Stimulated activated CD4-positive, alpha-beta T cell treated with anti-CD3 and anti-CD28 coated beads, Interleukin-15, amount 100 ng/mL, for 1 hour (primary cell): ENCODE measurements at places on chromosomes 6 and 20.

- DNase-seq, result no peak
Observed at GRCh38 chr6:167739721-167740475, 86.8 kb upstream of the AFDN start.

DNA sequence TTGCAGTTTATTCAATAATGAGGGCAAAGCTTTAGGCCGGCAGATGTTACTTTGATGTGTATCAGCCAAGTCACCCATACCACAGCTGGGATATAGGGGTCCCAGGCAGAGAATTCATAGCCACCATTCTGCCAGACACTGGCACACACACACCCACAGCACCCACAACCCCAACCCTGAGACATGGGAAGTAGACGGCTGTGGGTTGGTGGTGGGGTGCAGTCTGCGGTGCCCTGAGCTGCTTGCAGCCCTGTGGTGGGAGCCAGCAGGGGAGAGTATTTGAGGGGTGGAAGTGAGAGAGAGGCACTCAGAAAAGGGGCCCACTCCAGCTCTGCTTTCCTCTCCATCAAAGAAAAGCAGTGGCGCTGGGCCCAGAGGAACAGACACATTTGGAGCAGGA lies 125.3 kb downstream of the FOXO3 start:
- no peak for DNase-seq

GRCh38 chr6:7165002-7165889 lies 57.5 kb downstream of the RREB1 start:
- DNase-seq, result no peak

- no peak for DNase-seq
Observed at GRCh38 chr20:15060265-15061060, 723.1 kb upstream of the FLRT3 start.

DNA sequence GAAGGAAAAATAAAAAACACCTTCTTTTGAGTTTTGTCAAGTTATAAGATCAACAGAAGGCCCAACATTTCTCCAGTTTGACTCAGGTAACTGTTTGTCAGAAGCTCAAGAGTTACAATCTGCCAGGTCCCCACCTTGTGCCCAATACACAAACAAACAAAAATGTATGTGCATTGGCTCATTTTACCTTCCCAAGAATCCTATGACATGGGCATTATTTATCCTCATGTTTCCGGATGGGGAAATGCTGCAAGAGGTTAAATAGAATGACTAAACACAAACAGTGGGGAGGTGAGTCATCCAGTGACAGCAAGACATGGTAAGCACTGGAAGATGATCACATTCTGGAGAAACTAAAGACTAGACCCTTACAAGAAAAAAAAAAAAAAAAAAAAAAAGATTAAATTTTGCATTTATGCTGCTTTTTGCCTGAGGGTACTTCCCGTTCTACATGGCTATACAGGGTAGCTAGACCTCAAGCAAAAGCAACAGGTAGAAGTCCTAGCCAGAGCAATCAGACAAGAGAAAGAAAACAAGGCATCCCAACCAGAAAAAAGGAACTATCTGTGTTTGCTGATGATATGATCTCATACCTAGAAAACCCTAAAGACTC lies 23.6 kb upstream of the ANKRD60 start:
- no peak for DNase-seq

DNA sequence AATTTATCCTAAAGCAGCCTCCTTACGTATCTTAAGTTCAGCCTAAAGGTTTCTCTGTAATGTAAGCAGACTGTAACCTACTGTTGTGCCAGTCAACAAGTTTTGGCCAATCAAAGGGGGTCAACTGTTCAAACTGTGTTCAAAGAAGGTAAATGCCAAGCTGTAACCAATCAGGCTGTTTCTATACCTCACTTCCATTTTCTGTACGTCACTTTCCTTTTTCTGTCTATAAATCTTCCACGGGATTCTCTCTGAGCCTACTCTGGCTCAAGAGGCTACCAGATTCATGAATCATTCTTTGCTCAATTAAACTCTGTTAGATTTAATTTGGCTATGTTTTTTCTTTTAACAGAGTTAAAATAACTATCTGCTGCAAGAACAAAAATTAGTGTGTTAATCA lies 5.1 kb upstream of the CALHM6 start:
- DNase-seq, result no peak

GRCh38 chr6:158122048-158122447 lies 46.0 kb downstream of the SERAC1 start:
- DNase-seq, result no peak

GRCh38 chr6:128487055-128487454 lies 33.3 kb downstream of the PTPRK start:
- no peak for DNase-seq

- DNase-seq, result no peak
Observed at GRCh38 chr6:43219119-43219518, 10.2 kb downstream of the DNPH1 start.

DNA sequence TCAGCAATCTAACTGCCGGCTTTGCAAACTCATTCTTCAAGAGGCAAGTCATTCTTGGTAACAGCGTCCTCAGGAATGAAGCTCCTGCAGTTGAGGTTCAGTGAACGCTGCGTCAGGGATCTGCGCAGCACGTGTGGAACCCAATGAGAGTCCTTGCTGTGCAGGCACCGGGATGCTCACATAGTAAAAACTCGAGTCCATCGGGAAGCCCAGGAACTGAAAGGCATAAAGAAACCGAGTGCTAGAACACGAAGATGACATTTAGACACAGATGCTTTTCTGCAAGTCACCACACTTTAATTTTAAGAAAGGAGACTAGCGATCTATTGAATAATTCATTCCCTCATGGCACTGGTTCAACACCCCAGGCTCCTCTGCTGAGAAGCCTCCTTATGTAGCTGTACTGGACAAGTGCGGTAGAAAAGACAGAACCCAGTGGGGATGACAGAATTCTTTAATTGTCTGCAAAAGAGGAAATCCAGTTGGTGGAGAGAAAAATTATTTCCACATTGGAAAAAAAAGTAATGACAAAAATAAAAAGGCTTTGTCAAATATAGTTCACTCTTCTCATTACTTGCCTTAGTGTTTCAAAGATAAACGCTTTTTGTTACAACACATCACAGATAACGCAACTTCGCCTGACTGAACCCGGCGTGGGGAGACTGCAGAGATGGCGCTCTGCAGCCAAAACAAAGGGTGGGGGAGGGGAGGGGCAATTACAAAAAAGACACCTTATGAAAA lies 1.9 kb upstream of the AFDN start:
- no peak for DNase-seq

DNA sequence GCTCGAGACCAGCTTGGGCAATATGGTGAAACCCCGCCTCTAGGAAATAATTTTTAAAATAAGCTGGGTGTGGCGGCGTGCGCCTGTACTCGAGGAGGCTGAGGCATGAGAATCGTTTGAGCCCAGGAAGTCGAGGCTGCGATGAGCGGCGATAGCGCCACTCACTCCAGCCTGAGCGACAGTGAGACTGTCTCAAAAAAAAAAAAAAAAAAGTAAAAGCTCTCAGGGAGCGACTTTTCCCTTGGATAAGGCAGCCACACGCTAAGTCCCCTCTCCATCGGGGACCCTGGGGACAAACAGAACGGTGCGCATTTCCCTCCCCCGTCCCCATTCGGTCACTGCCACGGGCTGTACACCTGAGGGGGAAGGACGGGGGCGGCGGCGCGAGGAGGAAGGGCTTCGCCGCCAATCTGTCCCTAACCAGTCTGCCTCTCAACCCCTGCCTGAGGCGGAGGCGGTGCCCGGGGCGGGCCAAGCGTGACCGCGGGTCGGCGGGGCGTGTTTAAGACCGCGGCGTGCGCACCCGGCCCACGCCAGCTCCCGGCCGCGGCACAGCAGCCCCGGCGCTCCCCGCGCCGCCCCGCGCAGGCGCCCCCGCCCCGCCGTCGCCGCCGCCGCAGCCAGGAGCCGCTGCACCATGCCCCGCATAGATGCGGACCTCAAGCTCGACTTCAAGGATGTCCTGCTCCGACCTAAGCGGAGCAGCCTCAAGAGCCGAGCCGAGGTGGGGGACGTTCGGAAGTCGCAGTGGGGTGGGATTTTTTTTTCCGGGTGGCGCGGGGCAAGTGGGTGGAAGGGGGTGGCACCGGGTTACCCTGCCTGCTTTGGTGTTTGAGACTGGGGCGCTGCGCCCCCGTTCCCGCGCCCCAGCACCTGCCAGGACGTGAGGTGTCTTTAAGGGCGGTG lies at the start of gene GMPR:
Gene GMPR, plus strand, starts transcription at position 531 of the 906 bp plus-strand sequence. Its CDS starts 107 bp downstream, at position 638.
- peak; percentile 61 for DNase-seq

GRCh38 chr20:22204801-22205200 lies 379.6 kb downstream of the FOXA2 start:
- no peak for DNase-seq

DNA sequence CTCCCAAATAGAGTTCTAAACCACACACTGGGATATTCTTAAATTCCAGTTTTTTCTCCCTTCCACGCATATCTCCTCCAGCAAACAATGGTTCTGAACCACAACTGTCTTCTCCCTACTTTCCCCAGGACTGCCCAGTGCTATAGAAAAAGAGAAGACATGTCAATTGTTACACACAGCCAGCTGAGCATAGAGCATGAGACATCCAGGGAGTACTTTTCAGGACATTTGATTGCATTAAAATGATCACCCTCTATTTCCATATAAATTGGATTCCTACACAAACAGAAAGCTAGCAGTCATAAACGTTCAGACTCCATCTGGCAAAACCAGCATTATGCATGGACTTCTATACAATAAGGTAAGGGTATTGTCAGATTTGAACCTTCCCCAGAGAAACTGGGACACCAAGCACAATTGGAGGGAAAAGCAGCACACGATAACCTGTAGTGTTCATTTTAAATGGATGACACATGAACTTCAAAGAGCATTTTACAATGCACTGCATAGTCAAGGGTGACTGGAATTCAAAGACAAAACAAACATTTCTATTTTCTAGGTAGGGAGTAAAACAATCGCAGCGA lies 93.1 kb upstream of the HEY2 start:
- DNase-seq, result no peak

DNA sequence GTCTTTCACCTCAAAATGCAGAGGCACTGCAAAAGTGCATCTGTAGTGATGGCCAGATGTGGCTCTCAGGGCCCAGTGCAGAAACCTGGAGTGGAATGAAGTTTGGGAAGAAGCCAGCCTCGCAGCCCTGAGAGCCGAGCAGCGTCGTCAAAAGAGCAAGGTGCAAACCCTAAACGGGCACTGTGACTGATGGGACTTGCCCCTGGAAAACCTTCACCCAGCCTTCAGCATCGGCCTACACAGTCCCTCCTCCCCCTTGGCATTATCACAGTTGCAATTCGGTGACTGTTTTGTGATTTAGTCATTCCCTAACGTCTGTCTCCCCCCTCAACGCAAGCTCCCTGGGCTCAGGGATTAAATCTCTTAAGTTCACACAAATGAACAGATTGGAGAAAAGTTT lies 38.6 kb downstream of the TAF4 start:
- no peak for DNase-seq

GRCh38 chr6:30544666-30545272 lies 11.5 kb downstream of the GNL1 start:
- no peak for DNase-seq

DNA sequence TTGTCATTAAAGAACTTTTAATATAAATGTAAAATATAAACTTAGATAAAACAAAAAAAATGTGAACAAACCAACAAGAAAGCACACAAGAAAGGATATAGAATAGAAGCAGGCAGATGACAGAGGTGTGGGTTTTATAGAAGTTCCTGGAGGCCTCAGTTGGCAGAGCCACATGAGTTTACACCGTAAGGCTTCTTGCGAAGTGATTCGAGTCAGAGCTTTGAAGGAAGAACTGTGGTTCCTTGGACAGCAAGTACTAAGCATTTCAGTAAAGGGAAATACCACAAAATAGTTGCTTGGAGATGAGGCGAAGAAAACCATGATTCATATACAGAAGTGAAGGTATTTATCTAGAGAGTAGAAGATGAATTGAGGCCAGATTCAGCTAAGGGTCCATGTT lies 207.9 kb upstream of the EYA4 start:
- no peak for DNase-seq

DNA sequence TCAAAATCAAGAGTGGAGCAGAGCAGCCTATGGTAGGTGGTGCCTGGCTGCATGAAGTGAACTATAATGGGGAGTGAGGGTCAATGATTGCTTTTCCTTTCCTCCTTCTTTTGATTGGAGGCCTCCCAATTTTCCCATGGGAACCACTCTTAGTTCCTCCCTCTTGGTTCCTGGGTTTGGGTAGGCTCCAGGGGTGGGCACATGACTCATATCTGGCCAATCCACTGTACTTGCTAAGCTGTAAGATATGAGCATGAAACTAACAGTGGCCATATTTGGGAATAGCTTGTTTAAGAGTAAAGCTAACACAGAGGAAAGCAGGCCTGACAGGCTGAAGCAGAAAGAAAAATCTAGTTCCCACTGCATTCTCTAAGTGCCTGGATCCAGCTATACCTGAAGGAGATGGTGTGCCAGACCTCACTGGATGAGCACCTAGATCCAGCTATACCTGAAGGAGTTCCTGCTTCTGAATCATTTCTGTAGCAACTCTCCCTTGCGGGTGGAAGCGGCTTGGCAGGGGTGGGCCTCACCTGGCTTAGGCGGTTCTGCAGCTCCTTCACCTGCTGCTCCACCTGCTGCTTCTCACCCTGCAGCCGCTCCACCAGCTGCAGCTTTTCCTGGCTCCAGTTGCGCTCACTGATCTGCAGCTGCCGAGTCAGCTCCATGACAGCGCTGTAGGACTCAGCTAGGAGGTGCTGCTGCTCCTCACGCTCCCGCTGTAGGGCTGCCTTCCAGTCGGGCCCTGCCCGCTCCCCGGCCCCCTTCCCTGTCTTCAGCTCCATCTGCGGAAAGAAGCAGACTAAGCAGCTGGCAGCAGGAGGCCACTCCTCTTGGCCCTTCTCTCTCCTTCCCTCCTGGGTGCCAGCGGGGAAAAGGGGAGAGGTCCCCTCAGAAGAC lies 29.0 kb upstream of the DSN1 start:
- DNase-seq, result no peak

DNA sequence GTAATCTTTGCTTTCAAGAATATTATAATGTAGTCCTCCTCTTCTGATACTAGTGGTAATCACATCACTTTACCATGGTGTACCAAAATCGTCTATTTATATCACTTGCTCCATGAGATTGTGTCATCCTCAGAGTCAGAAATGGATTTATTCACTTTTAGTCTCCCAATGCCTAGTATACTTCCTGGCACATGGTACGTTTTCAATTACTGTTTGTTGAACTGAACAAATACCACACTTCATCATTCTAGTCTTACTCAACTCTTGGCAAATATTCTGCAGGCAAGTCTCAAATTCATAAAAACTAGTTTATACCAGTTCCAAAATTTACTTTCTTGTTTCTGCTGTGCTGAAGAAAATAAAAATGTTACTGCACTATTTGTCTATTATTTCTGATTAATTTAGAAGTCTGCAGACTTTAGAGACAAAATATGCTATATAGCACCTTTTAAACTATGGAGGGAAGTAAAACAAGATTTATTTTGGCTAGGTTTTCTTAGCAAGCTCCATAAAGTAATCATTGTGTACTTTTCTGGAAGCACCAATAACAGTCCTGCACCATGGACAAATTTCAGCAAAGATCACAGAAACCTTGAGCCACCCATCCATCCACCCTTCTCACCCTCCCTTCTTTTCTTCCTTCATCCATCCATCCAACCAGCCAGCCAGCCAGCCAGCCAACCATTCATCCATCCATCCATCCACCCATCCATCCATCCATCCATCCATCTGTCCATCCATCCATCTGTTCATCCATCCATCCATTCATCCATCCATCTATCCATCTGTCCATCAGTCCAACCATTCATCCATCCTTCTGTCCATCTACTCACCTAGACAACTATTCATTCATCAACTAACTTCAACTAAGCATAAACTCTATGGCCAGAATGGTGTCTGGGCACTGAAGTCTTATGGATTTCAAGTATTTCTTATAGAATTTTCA lies 102.1 kb upstream of the STMND1 start:
- no peak for DNase-seq
